GM12864 (cell line): ENCODE measurements at places on chromosomes 11 and 22.

DNA sequence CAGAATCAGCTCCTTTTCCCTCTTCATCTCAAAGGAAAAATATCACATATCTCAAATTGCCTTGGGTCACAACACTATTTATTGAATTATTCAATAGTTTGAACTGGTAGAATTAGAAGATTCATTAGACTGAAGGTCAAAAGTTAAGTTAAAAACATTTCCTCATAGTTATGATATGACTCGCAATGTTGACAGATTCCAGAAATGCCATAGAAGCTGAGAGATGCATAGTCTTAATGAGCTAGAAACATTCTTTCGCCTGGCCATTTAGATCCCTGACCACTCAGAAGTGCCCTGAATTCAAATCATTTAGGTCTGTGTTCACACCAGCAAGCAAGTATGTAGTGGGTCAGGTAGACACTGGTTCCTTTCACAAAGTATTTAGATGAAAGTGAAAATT, 44.4 kb downstream of the FAT3 start:
- no peak for DNase-seq

DNA sequence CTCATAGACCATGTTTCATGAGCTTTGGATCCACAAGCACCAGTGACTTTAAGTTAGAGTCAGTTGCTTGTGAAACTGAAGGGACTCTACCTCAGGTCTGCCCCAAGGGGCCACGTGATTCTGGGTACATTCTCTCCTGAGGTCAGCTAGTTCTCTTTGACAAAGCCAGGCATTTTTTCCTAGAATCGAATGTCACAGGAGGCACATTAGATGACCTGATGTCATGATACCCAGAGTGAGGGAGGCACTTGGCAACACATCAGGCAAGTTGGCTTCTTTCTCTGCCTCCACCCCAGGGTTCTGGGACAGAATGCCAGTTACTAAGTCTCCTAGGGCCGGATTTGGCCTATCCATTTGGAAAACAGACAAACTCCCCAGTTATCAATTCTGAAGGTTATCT, 93.0 kb downstream of the APIP start:
- DNase-seq: no peak

DNA sequence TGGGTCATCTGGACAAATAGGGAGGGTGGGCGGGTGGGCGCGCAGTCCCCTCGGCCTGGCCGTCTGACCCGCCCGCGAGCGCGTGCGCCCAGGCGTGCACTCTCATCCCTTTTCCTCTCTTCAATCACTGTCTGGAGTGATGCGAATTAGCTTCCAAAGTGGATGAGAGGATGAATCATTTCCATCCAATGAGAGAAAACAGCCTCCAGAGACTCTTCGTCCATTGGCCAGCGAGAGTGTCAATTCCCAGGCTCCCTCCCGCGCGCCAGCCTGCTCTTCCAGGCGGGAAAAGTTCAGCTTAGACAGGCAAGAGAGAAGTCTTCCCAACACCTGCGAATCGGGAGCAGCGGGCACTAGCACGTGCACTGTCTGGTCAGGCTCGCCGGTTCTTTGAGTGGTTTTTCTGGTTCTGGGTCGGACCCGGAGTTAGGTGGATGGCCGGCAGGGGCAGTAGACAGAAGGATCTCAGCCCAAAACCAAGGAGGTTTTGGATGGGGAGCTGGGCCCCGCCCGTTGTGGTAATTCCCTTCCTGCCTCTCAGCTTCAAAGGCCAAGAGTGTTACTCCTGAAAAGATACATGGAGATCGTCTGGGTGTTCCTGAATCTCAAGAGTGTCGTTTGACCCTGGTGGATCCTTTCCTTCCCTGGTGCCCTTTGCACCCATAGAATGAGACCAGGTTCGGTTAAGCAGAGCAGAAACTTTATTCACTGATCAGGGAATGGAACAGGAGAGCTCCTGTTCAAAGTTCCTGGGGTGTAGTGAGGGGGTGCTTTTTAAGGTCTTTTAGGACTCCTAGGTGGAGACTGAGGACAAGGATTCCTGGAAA, 33.4 kb upstream of the GLYATL1 start:
- no peak for DNase-seq

GRCh38 chr11:134670247-134670782, 258.3 kb upstream of the B3GAT1 start:
- DNase-seq: no peak

GRCh38 chr11:118052581-118053206, 24.2 kb upstream of the TMPRSS4 start:
- no peak for DNase-seq

DNA sequence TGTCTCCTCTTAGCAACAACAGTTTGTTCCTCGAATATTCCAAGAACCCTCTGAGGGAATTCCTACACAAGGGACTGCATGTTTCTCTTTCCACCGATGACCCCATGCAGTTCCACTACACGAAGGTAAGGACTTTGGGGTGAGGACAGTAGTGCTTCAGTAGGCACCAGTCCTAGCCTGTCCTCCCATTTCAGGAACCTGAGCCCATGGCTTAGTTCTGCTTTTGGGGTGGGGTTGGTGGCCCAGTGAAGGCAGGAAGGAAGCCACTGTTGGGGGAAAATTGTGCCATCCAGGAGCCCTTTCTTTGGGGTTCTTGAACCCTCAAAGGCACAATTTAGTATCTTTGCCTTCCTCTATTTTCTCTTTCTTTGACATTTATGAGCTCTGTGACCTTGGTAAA, 38.2 kb downstream of the RNF141 start:
- no peak for DNase-seq

DNA sequence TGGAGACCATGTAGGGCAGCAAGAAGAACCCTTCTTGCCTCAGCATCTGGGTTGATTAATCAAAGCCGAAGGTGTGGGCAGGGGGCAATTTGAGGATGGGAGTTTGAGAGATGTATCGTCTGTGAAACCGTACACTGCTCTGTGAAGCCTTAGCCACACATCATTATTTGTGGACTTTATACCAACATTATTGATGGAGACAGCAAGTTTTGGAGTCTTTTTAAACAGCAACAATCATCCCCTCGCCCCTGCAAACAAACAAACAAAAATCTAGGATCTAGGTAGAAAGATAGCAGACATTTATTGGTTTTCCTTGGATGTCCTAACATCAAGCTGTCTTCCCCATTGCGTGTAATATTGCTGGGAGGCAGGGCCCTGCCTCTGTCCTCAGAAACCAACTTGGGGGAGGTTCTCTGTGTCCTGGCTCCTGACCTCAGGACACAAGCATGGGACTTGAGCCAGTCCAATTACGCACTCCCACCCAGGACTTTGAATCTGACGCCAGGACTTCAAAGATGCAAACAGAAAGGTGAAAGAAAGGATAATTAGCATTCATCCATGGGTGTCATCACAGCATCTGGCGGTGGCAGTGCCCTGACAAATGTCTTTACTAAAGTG, 61.6 kb upstream of the PLET1 start:
- no peak for DNase-seq

GRCh38 chr22:41481131-41481830, 12.4 kb downstream of the ACO2 start:
- no peak for DNase-seq

- DNase-seq: no peak
Measured at GRCh38 chr11:122814401-122814800, 23.9 kb upstream of the CRTAM start.

- no peak for DNase-seq
Measured at GRCh38 chr11:7186190-7186589, 65.5 kb upstream of the SYT9 start.

DNA sequence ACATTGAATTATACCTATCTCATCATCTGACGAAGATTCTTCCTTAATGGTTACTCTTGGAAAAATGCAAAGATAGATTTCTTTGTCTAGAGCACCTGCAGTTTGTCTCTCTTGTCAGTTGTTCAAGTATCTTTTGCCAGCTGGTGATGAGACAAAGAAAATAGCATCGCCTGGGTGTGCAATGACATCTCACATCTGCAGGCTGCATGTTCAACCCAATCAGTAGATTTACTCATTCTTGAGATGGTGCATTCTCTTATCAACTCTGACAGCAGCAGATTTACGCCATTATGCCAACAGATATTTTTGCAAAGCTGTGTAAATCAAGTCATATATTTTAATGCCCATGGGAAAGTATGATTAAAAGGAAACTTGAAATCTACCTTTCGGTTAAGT, 164.6 kb upstream of the PDGFD start:
- no peak for DNase-seq

- no peak for DNase-seq
Measured at GRCh38 chr22:22894740-22895731, 7.4 kb downstream of the IGLL5 start.

GRCh38 chr22:46969491-46969890, 207.0 kb downstream of the TBC1D22A start:
- peak; percentile 26 for DNase-seq
